ENCODE measurements at places on chromosomes 5 and 9. TPM values are rescaled to one million over a fixed set of nuclear protein-coding genes. Genes with fewer than 3 reads are reported as not detected.

Gene GOLGA1
- 10.9 TPM for polyA plus RNA-seq

Gene CCDC192
- polyA plus RNA-seq = not detected

Gene PLPP7
- not detected for polyA plus RNA-seq

Gene ARHGEF37
- 1.2 TPM for polyA plus RNA-seq

Gene CERT1
- polyA plus RNA-seq = 27.7 TPM

Gene RNF183
- not detected for polyA plus RNA-seq

Gene DDX4
- not detected for polyA plus RNA-seq

Gene HTR4
- not detected for polyA plus RNA-seq

Gene TMC1
- polyA plus RNA-seq = 0.01 TPM

Gene EQTN
- not detected for polyA plus RNA-seq

Gene ACTBL2
- polyA plus RNA-seq = 0.11 TPM

Gene FAM151B
- 2.3 TPM for polyA plus RNA-seq

Gene HAPLN1
- not detected for polyA plus RNA-seq

Gene LCN1
- not detected for polyA plus RNA-seq

Gene PCDHGA4
- polyA plus RNA-seq = 0.10 TPM

Gene DOCK8
- polyA plus RNA-seq = 0.54 TPM

Gene CCIN
- 0.05 TPM for polyA plus RNA-seq

Gene PIP5KL1
- polyA plus RNA-seq = 2.5 TPM

Gene SPINK5
- polyA plus RNA-seq = not detected

Gene UBLCP1
- 38.5 TPM for polyA plus RNA-seq

Gene INIP
- polyA plus RNA-seq = 20.4 TPM
